ENCODE measurements at places on chromosomes 3 and 15. TPM values are rescaled to one million over a fixed set of nuclear protein-coding genes. Genes with fewer than 3 reads are reported as not detected.

The CLDN1 gene
- 0.79 TPM for total RNA-seq

The ASB14 gene
- total RNA-seq, result not detected

The KCNAB1 gene
- 0.17 TPM for total RNA-seq

The SPESP1 gene
- total RNA-seq, result 4.6 TPM

The EIF4E3 gene
- total RNA-seq, result 2.6 TPM

The PCCB gene
- 42.7 TPM for total RNA-seq

The ZSCAN2 gene
- 18.5 TPM for total RNA-seq

The RBP2 gene
- total RNA-seq, result not detected

The HESX1 gene
- total RNA-seq, result 0.34 TPM

The MGLL gene
- 73.0 TPM for total RNA-seq

The LIPC gene
- total RNA-seq, result 0.34 TPM

The UCN2 gene
- total RNA-seq, result not detected

The NDUFB5 gene
- 152 TPM for total RNA-seq

The PRR20G gene
- not detected for total RNA-seq

The SCAANT1 gene
- total RNA-seq, result not detected

The TXNRD3 gene
- total RNA-seq, result 7.3 TPM

The KCNMB3 gene
- 3.9 TPM for total RNA-seq

The SRGAP3 gene
- total RNA-seq, result 3.4 TPM

The DYNLT2B gene
- 8.6 TPM for total RNA-seq

The OR5H2 gene
- total RNA-seq, result not detected

The CSK gene
- total RNA-seq, result 87.8 TPM

The CPNE9 gene
- total RNA-seq, result not detected

The THRB gene
- total RNA-seq, result 0.23 TPM

The ST8SIA2 gene
- under 0.01 TPM for total RNA-seq

The FAM81A gene
- not detected for total RNA-seq

The PRKCD gene
- total RNA-seq, result 2.2 TPM

The NOX5 gene
- under 0.01 TPM for total RNA-seq

The PP2D1 gene
- not detected for total RNA-seq

The CTDSPL2 gene
- 68.4 TPM for total RNA-seq

The MRPL46 gene
- 20.3 TPM for total RNA-seq

The HYKK gene
- total RNA-seq, result 1.8 TPM

The SERPINI2 gene
- total RNA-seq, result not detected
